ENCODE measurements at places on chromosomes 3 and 15. TPM values are rescaled to one million over a fixed set of nuclear protein-coding genes. Genes with fewer than 3 reads are reported as not detected.

- DNase-seq: no peak
Observed at GRCh38 chr3:164577667-164578210, 500.6 kb downstream of the SI start.

- no peak for DNase-seq
Observed at GRCh38 chr3:185653949-185654757, 68.1 kb downstream of the SENP2 start.

DNA sequence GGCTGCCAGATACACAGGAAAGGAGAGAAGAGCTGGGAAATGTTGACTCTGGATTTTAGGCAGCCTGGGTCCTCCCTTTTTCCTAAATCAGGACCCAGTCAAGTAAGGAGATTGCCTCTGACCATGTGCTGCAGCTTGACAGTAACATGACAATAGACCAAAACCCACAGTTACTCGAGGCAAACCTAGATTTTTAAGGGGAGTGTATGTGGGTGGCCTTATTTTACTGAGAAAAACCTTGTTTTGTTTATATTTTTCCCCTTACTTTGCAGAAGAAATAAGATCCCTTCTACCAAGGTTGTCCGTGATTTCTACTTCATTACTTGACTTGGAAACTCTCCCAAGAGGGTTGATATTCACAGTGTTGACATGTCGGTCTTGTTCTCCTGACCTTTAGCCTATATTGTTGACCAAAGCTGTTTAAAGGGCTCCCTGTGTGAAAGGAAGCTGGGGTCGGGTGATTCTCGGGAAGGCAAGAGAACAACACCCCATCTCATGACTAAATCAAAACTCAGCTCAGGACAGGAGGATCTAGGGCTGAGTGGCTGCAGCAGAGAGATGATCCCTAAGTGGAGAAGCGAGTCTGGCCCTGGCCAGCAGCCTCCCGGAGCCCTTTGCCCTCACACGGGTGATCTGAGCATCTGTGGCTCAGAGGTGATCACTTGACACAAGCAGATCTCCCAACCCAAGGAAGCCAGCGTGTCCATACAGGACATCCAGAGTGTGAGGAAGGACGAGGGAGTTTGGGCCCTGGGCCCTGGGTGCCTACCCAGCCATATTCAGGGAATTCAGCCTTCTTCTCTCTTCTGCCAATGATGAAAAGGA, 31.0 kb upstream of the SLCO2A1 start:
- DNase-seq: no peak

DNA sequence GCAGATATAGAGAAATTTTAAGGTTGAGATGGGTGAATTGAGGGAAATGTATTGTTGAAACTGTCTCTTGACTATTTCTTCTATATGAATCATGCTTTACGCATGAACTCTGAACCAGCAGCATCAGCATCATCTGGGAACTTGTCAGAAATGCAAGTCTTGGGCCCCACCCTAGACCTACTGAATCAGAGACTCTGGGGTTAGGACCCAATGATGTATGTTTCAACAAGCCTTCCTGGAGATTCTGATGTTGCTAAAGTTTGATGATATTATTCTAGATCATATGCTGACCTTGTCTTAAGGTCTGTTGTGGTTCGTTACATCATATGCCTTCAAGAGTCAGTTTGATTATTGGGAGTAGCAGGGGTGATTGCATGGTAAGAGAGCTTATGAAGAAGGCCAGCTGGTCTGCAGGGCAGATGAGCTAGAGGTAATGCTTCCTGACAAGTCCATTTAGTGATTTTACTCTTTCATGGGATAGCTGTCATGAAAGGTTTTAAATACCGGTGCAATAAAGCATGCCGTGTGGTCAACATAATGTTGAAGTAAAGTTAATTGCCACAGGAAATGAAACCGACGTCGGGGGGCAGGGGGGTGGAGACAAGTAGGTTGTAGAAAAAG, 152.4 kb upstream of the MRPL3 start:
- no peak for DNase-seq

- no peak for DNase-seq
Observed at GRCh38 chr3:101667331-101667730, 9.6 kb downstream of the ZBTB11 start.

DNA sequence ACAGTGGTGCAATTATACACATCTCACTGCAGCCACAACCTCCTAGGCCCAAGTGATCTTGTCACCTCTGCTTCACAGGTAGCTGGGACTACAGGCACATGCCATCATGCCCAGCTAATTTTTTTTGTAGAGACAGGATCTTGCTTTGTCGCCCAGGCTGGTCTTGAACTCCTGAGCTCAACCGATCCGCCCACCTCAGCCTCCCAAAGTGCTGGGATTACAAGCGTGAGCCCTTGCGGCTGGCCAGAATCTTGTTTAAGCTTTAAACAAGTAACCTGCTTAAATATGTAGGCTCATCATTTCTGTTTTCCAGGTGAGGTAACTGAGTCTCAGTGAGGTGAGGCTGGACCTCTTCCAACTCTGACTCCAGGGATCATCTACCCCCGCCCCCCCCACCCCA, 7.7 kb upstream of the PSTPIP1 start:
- no peak for DNase-seq

DNA sequence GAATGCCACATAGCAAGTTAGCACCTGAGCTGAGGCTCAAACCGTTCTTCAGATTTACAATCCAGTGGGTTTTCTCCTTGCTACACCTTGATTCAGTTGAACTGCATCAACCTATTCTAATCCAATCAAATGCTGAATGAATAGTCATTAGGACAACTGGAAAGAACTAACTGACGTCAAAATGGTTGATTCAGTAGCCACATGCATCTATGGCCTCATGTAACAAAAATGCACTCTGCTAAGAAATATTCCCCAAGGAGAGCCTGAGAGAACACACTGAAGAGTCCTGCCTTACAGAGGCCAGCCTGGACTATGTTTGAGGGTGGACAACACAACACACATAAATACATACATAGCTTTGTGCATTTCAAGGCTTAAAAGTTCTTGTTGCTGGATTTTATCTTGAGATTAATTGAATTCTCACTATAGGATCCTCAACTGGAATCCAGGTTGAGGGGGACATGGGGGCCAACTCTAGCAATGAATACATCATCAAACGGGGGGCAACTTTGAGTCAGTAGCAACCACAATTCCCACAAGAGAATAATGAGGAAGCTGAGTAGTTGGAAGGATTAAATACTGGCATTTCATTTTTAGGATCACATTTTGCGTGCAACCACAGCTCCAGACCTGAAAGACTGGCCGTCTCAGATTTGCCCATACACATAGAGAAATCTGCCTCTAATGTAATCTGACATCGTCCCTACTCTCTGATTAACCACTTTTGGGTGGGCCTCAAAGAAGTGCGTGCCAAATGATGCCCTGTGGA, 280.2 kb upstream of the ICE2 start:
- DNase-seq: no peak

EIF1B gene
- total RNA-seq: 35.4 TPM

AP4E1 gene
- 11.2 TPM for total RNA-seq
